Stimulated activated CD4-positive, alpha-beta T cell treated with anti-CD3 and anti-CD28 coated beads, Interleukin-1b, Interleukin-23, amount 100 ng/mL, for 4 hours (primary cell): ENCODE measurements at places on chromosomes 7 and 10.

DNA sequence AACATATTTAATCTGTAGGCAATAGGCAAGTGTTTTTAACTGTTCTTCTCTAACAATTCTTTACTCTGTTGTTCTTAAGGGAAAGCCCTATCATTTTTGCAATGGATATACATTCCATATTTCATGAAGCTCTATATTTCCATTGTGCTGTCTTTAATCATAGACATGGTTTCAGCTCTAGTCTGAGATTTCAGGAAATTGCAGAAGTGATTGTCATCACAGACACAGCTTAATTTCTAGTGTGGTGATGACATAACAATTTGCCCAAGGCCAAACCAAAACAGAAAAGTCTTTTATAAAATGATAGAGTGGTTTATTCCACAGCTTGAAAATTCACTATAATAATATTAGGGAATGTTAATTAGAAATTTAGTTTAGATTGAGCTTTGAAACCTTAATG is 494.1 kb upstream of the SEMA3A start:
- DNase-seq = no peak

DNA sequence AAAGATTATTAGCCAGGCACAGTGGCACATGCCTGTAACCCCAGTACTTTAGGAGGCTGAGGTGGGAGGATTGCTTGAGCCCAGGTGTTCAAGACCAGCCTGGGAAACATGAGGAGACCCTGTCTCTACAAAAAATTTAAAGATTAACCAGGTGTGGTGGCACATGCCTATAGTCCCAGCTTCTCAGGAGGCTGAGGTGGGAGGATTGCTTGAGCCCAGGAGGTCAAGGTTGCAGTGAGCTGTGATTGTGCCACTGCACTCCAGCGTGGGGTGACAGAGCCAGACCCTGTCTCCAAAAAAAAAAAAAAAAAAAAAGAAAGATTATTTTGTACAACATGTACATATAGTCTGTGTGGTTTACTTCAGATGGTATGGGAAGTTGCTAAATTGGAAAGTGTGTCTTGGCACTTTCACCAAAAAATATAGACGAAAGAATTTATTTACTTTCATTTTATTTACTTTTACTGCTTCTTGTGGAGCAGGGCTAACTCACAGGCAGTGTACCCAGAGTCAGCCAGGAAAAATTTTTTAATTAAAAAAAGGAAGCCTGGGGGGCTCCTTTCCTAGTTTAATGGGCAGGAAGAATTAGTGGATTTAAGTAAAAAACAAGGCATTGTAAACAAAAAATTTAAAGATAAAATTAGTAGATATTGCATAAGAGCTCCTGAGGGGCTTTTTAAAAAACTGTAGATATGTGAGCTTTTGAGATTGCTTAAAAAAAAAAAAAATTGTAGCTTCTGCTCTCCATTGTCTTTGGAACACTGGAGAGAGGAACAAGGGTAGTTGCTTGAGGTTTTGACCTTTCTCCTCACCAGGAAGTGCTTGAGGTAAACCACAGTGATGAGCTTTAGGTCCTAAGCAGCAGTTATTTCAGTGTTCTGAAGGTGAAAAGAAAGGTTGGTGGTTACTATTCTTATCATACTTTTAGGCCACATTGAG is 44.6 kb upstream of the VDAC2 start:
- no peak for DNase-seq

DNA sequence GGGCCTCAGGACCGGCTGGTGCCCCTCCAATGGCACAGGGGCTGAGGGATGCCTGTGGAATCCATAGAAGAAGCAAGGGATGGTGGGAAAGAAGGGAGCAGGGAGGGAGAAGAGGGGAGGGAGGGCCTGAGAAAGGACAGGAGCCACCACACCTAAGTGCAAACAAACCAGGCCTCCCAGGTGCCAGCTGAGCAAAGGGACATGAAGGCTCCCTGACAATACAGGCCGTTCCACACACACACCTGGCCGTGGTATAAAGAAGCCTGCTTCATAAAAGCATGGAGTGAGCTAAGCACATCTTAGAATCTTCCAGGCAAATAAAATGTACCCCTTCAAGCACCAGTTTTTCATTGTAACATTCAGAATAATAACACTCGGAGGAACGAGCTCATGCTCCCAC is 54.0 kb downstream of the OAT start:
- no peak for DNase-seq

DNA sequence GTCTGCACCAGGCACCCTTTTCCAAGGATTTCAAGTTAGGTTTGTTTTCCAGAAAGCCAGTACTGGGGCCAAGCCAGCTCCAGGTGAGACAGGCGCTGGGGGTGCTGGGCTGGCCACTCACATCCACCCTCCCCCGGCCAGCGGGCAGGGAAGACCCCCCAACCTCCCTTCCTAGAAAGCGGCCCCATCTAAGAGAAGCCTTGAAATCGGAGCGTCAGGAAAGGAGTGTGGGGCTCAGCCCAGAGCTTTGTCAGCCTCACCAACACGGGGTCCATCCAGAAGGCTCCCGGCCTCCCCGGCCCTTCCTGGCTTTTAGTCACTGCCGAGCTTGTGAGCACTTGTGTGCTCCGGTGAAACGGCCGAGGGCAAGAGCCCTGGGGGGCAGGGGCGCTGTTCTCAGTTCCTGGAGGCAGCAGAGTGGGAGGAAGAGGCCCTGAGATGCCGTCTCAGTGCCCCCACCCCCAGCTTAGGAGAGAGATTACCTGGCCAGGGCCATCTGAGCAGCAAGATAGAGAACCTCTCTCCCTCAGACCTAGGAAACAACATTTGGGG is 39.6 kb downstream of the PDGFA start:
- DNase-seq = no peak

GRCh38 chr7:41834805-41835694 is 132.2 kb upstream of the INHBA start:
- no peak for DNase-seq

DNA sequence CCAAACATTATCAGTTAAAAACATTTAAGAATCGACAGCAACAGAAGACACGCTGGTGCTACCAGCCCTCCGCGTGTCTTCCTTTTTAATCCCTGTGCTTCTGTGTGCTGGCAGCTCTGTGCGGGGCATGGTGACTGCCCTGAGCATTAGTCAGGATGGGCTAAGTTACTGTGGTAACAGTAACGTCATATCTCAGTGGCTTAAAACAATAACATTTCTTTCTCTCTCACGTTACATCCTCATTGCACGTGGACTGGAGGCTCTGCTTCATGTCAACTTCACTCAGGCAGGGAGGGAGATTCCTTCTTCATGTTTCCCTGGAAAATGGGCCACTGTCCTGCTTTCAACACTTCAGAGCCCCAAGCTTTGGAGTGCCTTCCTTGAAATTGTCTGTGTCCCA is 378.5 kb downstream of the CCSER2 start:
- DNase-seq = no peak

GRCh38 chr7:126022452-126022851 is 1092.8 kb upstream of the POT1 start:
- no peak for DNase-seq
